ENCODE measurements at places on chromosomes 5 and 9. TPM values are rescaled to one million over a fixed set of nuclear protein-coding genes. Genes with fewer than 3 reads are reported as not detected.

FAM221B gene
- total RNA-seq = not detected

FXN gene
- 20.0 TPM for total RNA-seq

PCDHGB5 gene
- 0.61 TPM for total RNA-seq

GRCh38 chr9:36317766-36318165 is 59.5 kb upstream of the GNE start:
- no peak for DNase-seq

MSH3 gene
- total RNA-seq = 16.9 TPM

RNF180 gene
- total RNA-seq = not detected

ST8SIA4 gene
- total RNA-seq = 21.9 TPM

ABCA1 gene
- total RNA-seq = 1.0 TPM

- DNase-seq = no peak
Observed at GRCh38 chr5:136676685-136677084, 311.3 kb upstream of the TRPC7 start.

TRIP13 gene
- 0.65 TPM for total RNA-seq

DNA sequence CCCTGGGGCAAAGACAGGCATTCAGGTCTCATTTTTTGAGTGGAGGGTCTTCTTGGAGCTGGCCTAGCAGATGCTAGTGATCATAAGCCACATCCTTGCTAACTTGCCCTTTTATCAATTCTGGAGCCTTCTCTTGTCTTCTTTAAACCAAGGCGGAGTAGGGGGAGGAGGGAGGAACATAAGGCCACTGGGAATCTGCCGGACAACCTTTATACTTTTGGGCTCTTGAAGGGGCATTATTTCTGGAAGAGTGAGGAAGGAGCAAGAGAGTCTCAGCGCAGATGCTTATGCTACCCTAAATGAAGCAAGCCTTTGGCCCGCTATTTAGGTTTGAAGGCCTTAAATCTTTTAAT is 2.0 kb downstream of the TMEFF1 start:
- no peak for DNase-seq
